Colonic mucosa (tissue), 4 donors: ENCODE measurements at places on chromosomes 12 and 14. TPM values are rescaled to one million over a fixed set of nuclear protein-coding genes. Genes with fewer than 3 reads are reported as not detected.
A peak's percentile ranks its signal among the peaks of the same experiment; 100 is the strongest.

GRCh38 chr12:109764123-109764522 lies 50.5 kb downstream of the FAM222A start:
- no peak for DNase-seq

GRCh38 chr12:6461401-6462233 lies 8.9 kb downstream of the VAMP1 start:
- peak; percentile 58 for DNase-seq

DNA sequence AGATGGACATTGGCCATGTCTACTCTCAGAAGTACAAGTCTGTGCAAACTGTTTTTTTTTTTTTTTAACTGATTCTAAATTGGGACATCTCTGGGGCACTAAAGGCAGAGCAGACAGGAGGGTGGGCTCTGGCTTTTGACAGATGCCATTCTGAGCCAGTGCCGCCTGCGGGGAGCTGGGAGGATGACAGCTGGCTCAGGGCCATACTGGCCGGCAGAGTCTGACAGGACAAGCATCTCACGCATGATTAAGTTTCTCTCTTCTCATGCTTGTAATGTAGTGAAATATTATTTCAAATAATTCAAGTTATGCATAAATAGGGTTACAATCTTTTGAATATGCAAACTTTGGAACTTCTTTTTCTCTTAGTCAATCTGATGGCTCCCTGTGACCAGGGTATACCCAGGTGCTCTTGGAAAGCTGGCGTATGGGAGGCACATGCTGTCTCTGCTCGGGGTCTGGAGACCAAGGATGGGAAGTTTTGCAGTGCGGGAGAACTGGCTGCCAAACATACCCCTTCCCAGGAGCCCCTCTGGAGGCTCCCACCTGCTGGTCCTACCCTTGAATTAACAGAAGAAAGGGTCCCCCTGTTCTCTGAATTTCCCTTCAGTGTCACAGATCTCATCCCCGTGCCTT lies 7.6 kb downstream of the CDCA4 start:
- DNase-seq = no peak

DNA sequence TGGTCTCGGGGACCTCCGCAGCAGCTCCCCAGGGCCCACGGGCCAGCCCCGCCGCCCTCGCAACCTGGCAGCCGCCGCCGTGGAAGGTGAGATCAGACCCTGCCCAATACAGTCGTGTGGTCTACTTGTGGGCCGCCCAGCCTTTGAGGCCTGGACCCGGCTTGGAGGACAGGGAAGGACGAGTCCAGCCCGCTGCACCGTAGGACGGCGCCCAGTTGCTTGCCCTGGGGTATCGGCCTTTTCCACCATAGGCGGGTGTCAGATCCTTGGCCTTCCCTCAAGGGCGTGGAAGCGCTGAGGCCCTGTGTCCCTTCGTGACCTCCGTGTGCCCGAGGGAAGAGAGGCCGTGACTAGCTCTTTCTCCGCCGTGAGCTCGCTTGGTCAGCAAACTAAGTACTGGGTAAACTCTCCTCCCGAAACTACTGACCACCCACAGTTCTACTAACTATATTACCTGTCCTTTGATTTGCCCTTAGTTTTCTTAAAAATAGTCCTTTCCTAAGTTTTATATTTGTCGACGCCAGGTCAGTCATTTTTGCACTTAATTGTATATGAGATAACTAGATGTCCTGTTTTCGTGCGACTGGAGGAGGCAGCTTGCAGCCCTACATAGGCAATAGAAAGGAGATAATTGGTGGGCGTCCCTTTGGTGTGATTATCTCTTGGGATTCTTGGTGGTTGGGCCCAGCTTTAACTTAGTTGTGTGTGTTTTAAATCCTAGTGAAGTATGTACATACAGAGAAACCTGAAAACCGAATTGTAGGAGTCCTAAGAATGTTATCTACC lies 757 bp downstream of the SLC25A3 start:
- peak; percentile 45 for DNase-seq

- DNase-seq = no peak
These were observed 141.7 kb downstream of the SYT1 start for GRCh38 chr12:79006306-79006705.

- DNase-seq = no peak
These were observed 92.7 kb downstream of the DIP2B start for GRCh38 chr12:50597200-50598195.

DNA sequence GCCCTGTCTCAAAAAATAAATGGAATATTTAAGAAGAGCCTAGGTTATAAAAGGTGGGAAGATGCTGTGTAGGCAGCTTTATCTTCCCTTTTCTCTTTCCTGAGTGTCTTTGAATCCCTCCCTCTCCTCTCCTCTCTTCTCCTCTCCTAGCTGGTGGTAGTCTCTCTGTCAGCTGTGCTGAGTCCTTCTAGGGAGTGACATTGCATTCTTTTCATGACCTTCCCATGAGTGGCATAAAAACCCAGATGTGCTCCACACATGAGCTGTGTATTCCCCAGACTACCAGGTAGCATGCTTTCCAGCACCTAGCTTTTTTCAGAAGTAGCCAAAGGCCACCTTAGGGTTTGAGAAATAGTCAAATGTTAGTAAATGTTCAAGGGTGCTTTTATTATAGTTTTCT lies 23.6 kb downstream of the SAMD4A start:
- no peak for DNase-seq

- no peak for DNase-seq
These were observed 450.6 kb downstream of the DPF3 start for GRCh38 chr14:72443256-72443655.

DNA sequence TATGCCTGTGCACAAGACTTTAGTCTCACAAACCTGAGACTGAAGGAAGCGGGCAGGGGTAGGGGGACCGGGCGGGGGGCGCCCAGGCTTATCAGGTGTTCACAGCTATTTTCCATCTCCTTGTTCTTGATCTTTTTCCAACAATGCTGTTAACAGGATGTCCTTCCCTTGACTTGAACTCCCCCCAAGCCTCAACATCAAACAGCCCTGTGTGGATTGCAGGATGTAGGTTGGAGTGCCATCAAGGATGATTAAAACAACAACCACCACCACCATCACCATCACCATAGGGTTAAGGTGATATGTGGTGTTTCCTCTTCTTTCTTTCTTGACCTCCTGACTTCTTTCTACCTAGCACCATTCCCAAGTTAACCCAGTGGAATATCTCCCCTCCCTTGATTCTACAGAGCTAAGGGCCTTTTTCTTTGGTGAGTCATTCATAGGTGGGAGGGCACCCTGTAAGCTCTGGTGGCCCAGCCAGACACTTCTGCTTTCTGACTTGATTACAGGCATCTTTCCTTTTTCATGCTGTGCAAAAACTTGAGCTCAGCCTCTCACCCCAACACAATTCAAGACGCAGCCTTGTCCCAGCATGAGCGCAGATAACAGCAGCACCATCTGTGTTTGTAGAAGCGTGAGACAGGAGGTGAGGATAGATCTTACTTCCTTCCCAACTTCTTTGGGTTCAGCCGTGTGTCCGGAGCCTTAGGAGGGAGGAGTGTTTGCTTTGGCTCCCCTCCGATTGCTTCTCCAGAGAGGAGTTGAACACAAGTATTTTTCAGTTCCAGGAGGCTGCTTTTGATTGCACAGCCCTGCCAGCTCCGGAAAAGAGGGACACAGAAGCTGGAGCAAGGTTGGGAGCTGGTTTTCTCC lies 26.8 kb downstream of the FLVCR2 start:
- no peak for DNase-seq

- DNase-seq = no peak
These were observed 188.4 kb upstream of the OTX2 start for GRCh38 chr14:56998728-56999127.

DNA sequence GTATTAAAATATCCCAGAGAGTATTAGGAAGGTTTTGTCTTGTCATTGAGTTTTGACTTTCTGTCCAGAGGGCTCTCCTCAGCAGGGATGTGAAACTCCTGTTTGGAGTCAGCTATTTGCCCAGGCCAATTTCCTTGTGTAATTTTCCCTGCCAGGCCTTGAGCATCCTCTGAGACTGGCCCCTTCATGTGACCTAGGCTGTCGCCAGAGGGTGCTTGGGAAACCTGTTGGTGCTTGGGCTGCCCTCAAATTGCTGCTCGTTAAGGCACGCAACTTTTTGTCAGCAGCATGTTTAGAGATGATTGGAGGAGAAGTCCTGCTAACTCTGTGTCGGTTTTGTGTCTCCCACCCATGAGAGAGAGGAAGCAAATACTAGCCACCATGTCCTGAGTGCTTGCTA lies 39.1 kb downstream of the IQSEC3 start:
- DNase-seq = no peak

DNA sequence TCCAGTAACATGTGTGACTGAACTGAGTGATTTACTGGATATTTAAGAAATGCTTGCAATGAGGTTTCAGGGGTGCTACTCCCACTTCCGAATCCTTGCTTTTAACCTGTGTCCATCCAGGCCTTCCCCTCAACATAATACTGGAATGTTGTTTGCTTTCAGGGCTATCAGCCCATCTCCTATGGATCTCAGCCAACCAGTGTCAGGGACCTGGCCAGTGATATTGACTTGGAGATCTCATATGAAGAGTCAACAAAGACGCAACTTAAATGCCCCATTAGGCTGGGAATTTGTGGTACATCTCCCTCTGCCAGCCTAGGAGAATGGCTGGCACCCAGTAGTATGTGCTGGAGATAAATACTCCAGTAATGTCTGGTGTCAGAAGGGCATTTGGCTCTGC lies 889 bp upstream of the IFT43 start:
- no peak for DNase-seq

GRCh38 chr12:67666605-67667004 lies 18.1 kb downstream of the DYRK2 start:
- DNase-seq = no peak

BCL7A gene
- total RNA-seq = 10.0 TPM

UBC gene
- 1,043 TPM for total RNA-seq

GPRC5D gene
- total RNA-seq = 0.27 TPM

SYT1 gene
- total RNA-seq = 0.94 TPM

CLEC4D gene
- not detected for total RNA-seq

UTP20 gene
- 13.5 TPM for total RNA-seq

TMEM30B gene
- total RNA-seq = 68.2 TPM

KRT74 gene
- total RNA-seq = not detected

B3GNT4 gene
- total RNA-seq = 0.69 TPM

GALNT8 gene
- total RNA-seq = 21.6 TPM
